ENCODE measurements at places on chromosomes 6 and 20. TPM values are rescaled to one million over a fixed set of nuclear protein-coding genes. Genes with fewer than 3 reads are reported as not detected.

Gene PRICKLE4
- total RNA-seq = 6.2 TPM

Gene PGC
- not detected for total RNA-seq

Gene MYL9
- 7.6 TPM for total RNA-seq

Gene SPDEF
- not detected for total RNA-seq

Gene NKX2-4
- total RNA-seq = not detected

Gene LAMA4
- total RNA-seq = 792 TPM

Gene KCNB1
- total RNA-seq = not detected

Gene ARMH2
- total RNA-seq = not detected

Gene PAK5
- not detected for total RNA-seq

Gene OR2H1
- total RNA-seq = not detected

Gene CYP21A2
- total RNA-seq = not detected

Gene RCAN2
- total RNA-seq = 1.5 TPM

Gene XRN2
- total RNA-seq = 82.6 TPM

Gene ZNF165
- total RNA-seq = 0.67 TPM

Gene PBOV1
- not detected for total RNA-seq

Gene SAYSD1
- total RNA-seq = 18.0 TPM

Gene SNRPB2
- total RNA-seq = 76.5 TPM

Gene GJA1
- total RNA-seq = 435 TPM

Gene GPX5
- total RNA-seq = not detected

Gene SLC18B1
- total RNA-seq = 7.8 TPM

Gene MOG
- total RNA-seq = not detected

Gene CST4
- total RNA-seq = not detected

Gene VIP
- 0.76 TPM for total RNA-seq

Gene ANKEF1
- total RNA-seq = 3.3 TPM

Gene PPP1R14C
- not detected for total RNA-seq

Gene VSX1
- not detected for total RNA-seq

Gene ERVFRD-1
- total RNA-seq = not detected

Gene PLN
- total RNA-seq = not detected
